ENCODE measurements at places on chromosomes 7 and 10.

DNA sequence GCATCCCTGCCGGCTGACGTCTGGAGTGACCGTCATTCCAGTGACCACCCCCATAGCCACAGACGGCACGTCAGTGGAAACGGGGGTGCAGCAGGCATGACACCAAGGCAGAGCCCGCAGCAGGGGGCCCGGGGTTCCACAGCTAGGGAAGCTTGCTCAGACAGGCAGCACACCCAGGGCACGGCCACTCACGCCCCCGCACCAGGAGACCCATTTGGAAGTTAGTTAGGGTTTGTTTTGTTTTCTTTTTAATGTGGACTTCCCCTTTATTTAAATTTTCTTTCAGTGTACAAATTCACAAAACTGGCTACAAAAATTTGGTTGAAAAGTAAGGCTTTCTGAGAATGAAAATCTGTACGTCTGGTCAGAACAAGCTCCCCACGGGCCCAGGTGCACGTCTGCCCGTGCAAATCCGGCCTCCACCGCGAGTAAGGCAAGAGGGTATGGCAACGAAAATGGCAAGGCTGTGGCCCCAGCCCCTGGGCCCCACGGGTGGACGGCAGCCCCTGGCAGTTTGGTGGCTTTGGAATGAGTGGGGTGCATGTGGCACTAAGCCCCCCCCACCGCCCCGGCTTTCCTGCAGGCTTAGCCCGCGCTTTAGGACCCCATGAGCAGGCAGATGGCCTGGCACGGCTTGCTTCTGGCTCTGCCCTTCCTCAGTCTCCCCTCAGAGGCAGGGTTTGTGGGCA is 124.2 kb downstream of the FAM53B start:
- no peak for DNase-seq

DNA sequence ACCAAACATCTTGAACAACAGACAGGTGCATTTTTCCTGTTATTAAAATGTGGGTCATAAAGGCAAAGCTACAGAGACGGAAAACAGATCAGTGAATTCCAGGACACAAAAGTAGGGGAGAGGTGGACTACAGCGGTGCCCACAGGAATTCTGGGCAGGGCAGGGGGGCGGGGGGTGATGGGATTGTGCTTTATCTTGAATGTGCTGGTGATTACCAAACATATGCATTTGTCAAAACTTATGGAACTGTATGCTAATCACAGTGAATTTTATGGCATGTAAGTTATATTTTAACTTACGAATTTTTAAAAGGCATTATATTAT is 519.4 kb downstream of the CNTNAP2 start:
- no peak for DNase-seq

DNA sequence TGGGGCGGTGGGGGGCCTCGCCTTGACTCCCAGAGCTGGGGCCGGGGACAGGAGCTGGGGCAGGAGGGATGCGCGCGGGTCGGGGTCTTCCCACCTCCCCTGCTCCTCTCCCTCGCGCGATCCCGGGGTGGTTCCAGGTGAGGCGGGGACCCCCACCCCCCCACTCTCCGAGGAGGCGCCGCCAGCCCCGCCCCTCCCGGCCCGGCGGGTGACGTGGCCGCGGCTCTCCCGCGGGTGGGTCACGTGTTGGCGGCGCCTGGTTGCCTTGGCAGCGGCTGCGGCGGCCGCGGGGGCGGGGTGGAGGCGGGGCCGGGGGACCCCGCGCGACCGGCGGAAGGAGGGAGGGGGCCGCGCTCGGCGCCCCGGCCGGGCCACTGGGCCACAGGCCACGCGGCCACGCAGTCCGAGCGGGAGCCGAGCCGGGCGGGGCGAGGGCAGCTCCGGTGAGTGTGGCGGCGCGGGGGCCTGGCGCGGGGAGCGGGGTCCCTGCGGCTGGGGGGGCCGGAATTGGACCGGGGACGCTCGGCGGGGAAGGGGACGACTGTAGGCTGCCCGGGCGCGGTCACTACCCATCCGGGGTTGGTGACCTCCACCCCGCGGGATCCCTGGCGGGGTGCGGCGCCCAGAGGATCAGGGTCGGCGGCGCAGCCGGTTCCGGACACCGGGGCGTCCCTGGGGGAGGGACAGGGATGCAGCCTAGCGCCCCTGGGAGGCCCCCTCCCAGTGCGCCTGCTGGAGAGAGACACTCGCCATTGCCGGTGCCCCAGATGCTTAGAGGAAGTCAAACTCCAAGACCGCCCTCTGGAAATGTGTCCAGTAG is at the start of gene ORAI2:
Gene ORAI2, plus strand, starts transcription at position 357 of the 820 bp plus-strand sequence. CDS start 5,382 bp downstream, outside the sequence.
- DNase-seq = peak; percentile 82

DNA sequence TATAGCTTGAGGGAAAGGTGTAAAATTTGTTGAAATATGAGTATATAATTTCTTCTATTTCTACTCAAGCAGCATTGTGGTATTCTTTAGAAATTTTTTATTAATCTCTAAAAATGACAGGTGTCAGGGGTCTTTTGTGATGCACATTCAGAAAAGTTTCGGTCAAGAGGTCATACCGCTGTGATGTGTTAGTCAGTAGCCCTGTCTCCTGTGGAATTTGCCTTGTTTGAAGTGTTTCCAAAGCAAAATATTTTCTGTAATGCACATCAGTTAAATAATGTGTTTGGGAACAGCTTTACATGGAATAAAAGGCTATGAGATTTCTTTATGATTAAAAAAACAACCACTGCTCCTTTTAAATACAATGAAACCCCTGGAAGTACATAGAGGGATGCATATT is 35.8 kb downstream of the FOXP2 start:
- no peak for DNase-seq

DNA sequence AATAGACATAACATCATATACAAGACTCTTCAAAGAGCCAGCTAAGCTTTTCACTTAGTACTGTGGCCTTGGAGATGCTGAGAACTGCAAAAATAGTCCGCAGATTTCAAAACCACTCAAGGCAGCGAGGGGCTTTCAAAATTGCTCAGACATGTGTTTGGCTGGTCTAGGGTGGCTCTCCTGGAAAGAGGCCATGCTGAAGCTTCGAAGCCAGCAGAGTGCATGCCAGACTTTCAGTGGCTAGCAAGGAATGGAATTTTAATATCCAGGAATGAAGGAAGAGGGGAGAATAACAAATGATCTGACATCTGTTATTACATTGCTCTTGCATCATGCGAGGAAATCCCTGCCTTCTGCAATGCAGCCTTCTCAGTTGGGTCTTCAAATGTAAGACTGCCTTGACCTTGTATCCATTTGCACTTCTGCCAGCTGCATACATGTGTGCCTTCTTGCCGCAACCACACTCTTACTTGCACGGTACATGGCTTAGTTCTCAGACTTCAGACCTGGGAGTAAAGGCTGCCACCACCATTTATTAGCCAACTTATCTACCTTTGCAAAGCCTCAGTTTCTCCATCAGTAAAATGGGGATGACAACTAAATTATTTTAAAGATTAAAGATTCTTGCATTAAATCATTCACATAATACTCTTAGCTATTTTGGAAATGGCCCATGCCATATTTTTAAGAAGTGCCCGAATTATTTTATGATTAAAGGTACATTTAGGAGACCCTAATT is 55.9 kb downstream of the ITIH5 start:
- DNase-seq = no peak

GRCh38 chr7:157538735-157539134 is 201.9 kb downstream of the DNAJB6 start:
- DNase-seq = no peak

- no peak for DNase-seq
These were observed 294.8 kb downstream of the GRID1 start for GRCh38 chr10:86071758-86072157.

- no peak for DNase-seq
These were observed 210.2 kb upstream of the MKLN1 start for GRCh38 chr7:131117439-131117838.

GRCh38 chr7:78260826-78261225 is 462.3 kb downstream of the PHTF2 start:
- no peak for DNase-seq

DNA sequence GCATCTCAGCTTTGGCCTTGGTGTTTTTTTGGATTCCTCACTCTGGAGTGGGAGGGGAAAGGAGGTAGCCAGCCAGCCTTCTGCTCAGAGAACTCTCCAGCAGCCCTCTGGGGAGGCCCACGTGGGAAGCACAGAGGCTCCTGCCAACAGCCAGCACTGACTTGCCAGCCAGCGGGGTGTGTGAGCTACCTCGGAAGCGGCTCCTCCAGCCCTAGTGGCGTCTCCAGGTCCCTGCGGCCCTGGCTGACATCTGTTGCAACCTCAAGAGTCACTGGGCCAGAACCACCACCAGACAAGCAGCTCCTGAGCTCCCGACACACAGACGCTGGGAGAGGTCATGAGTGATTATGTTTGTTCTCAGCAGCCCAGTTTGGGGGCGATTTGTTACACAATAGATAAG is 180.2 kb upstream of the FZD8 start:
- DNase-seq = no peak

DNA sequence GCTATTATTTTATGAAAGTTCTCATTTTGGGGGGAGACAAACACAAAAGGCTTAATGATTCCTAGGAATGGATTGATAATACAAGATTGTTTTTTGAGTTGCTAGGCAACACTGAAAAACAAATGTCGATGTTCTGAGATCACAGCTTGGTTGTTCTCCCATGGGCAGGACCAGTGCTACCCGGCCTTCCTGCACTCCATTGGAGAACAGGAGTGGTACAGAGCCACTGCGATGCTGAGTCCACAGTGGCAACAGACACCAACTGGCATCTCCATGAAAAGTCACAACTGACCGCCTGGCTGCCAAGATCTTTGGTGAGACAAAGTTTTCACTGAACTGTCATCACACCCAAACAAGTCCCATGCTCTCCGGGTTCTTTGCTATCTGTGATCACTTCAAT is 68.9 kb upstream of the NMT2 start:
- no peak for DNase-seq

- DNase-seq = no peak
These were observed 16.0 kb downstream of the VPS26A start for GRCh38 chr10:69139961-69140360.

DNA sequence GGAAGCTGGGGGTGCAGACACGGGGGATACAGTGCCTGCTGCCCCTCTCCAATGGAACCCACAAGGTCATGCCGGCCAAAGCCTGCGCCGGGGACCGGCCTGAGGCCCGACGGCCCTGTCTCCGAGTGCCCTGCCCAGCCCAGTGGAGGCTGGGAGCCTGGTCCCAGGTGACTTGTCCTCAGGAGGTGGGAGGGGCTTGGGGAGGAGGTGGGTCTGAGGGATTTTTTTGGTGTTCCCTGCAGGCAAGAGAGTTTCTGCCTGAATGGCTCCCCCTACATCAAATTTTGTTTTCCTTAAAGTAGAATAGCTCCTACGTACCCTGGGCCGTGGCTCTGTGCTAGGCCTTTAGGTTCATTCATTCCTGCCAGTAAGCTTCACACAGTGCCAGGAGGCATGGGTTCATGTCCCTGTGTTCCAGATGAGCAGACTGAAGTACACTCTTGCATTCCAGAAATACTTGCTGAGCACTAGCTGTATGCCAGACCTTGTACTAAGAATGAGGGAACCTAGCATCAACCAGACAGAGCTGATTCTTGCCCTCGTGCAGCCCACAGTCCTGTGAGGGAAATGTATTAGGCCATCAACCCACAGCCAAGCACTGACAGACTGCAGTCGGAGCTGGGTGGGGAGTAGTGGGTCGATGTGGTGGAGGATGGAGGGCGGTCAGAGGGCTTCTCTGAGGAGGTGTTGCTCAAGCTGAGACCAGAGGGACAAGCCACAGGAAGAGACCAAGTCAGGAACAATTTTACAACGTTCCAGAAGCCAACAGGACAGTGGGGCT is 31.1 kb downstream of the TBATA start:
- no peak for DNase-seq

GRCh38 chr10:83678850-83679249 is 460.5 kb upstream of the GHITM start:
- no peak for DNase-seq

Measured in left lobe of liver (tissue), 2 donors.